ENCODE measurements at places on chromosomes 6 and 20. TPM values are rescaled to one million over a fixed set of nuclear protein-coding genes. Genes with fewer than 3 reads are reported as not detected.
A peak's percentile ranks its signal among the peaks of the same experiment; 100 is the strongest.

Gene FGD2
- 4.1 TPM for polyA plus RNA-seq

Gene ARMC12
- 0.27 TPM for polyA plus RNA-seq

DNA sequence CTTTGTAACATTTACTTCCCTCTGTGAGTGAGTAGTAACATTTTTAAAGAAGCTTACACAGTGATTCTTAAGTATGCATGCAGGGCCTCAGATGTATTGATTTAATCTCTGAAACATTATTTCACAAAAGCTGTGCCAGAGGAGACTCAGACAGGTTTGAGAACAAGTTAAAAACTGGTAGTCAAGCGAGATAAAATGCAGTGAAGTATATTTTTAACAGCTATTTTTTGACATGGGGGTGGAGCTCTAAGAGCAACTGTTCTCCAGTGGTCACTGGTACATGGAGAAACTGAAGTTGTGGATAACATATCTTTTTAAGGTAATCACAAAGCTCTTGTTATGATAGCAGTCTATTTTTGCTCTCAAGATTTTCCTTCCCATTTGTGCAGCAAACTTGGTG lies 20.4 kb downstream of the DSTN start:
- no peaks in the 10 kb centered on the region for H3K36me3 ChIP-seq
- peaks cover 89% of the 10 kb centered on the region for H3K4me1 ChIP-seq
- no peak overlapping the region for H3K4me3 ChIP-seq
- H3K27me3 ChIP-seq = no peaks in the 10 kb centered on the region

GRCh38 chr6:88111991-88112390 lies 54.2 kb downstream of the CNR1 start:
- no peak overlapping the region for H3K4me3 ChIP-seq
- H3K4me1 ChIP-seq = no peaks in the 10 kb centered on the region
- no peaks in the 10 kb centered on the region for H3K27me3 ChIP-seq
- H3K36me3 ChIP-seq = no peaks in the 10 kb centered on the region
- H3K27ac ChIP-seq = no peak overlapping the region
- DNase-seq = no peak

GRCh38 chr6:29632789-29633533 lies at the start of gene GABBR1:
TSS of gene GABBR1 (minus strand) at chr6:29633183. CDS start at chr6:29632385, 798 bp downstream.
- H3K4me3 ChIP-seq = peak within 1 kb of the TSS; percentile 70
- no peaks in the 10 kb centered on the region for H3K36me3 ChIP-seq
- H3K27ac ChIP-seq = peak within 1 kb of the TSS; percentile 79
- peak; percentile 90 for DNase-seq
- H3K27me3 ChIP-seq = peaks cover 6% of the 10 kb centered on the region
- H3K4me1 ChIP-seq = peaks cover 7% of the 10 kb centered on the region

Measured in heart left ventricle (tissue), 16 donors.